Hematopoietic multipotent progenitor cell (in vitro differentiated cells): ENCODE measurements at places on chromosomes 2 and 18. TPM values are rescaled to one million over a fixed set of nuclear protein-coding genes. Genes with fewer than 3 reads are reported as not detected.

DNA sequence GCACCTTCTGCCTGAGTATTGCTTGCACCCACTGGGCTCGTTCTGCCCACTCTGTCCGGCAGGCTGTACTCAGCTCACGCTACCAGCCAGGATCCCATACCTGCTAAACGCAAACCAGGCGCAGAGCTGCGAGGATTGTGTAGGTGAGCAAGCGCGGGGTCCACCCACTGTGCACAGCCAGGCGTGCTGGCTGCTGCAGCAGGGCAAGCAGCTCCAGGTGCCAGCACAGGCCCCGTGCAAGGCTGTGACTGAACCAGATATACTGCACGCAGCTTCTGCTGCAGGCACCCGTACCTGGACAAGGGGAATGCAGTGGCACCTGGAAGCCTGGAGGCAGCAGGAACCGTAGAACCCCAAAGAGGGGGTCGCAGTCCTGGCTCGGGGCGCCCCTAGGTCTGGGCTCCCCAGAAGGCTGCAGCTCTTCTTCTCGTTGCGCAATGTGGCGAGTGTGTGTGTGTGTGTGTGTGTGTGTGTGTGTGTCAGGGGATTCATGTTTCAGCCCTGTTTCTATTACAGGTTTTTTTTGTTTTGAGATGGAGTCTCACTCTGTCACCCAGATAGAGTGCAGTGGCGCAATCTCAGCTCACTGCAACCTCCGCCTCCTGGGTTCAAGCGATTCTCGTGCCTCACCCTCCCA lies 46.1 kb upstream of the RAB1A start:
- no peak for DNase-seq

DNA sequence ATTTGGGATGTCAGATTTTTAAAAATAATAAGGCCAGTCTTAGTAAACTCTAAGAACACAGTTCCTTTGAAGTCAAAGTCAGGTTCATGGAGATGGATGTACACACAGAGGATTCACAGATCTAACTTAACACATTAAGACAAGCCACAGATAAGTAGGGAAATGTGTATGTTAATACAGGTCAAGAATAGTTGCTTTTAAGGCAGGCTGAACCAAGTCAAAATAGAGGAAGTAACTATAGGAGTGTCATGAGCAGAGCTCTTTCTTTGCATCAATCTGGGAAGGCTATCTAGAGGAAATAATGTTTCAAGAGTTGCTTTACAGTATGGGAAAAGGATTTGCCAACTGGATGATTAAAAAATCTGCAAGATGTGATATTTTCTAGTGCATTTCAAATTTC lies 128.0 kb upstream of the FBXO11 start:
- DNase-seq: no peak

The SERPINB3 gene
- not detected for total RNA-seq

DNA sequence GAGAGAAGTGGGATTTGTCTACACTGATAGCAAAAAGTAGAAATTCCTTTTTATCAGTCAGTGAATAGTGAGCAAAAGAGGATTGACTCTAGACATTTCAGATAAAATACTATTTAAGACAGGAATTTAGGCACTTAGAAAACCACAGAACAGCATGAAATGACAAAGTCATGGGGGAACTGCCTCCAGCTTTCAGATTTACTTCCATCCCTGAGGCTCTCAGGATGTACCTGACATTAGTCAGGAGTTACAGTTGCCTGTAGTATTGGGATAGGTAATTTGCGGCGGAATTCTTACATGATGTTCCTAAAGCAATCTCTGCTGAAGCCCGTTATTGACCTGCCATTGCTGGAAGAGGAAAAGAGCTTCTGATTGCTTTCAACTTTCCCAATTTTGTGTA lies 337.1 kb upstream of the MAP2 start:
- DNase-seq: no peak

GRCh38 chr2:10097352-10098148 lies 17.3 kb upstream of the CYS1 start:
- peak; percentile 28 for DNase-seq

- DNase-seq: no peak
Measured at GRCh38 chr2:240392084-240392947, 43.1 kb upstream of the GPC1 start.

GRCh38 chr18:75161256-75162028 lies 47.5 kb downstream of the PTGR3 start:
- peak; percentile 58 for DNase-seq

DNA sequence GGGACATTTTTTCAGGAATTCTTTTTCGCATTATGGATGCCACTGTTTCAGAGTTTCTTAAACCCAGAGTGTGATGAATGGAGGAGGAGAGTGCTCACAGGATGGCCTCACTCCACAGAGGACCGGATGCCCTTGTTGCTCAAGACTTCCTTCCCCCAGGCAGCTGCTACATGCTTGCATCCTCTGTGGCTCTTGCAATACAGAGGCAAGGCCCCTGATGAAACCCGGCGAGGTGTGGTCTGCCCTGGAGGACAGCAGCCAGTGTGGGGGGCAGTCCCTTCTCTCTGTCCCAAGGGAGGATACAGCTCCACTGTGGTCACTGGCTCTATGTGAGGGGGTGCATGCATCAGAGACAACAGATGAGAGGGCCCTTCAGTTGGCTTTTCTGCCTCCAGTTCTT lies 109.6 kb downstream of the SH3RF3 start:
- DNase-seq: peak; percentile 92

DNA sequence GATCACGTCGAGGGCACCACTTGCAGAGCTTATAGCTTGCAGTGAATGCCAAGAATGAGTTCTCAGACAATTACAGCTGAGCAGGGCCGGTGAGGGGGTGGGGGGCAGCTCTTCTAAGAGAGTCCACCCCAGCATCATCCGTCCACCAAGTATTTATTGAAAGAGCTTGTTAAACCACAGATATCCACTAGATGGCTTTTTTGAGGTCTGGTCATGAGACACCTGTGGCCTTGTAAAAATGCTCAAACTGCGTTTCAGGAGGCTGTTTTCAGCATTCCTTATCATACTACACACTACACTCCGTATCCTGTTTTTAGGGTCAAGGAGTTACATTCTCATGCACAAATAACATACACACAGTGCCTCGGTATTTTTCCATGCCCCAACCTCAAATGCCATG lies 51.5 kb downstream of the DNAJC10 start:
- DNase-seq: no peak
